ENCODE measurements at places on chromosomes 13 and 19.
A peak's percentile ranks its signal among the peaks of the same experiment; 100 is the strongest.

GRCh38 chr13:99859178-99860177, 112.1 kb downstream of the ZIC5 start:
- no peak for DNase-seq

GRCh38 chr13:28558567-28558966, 63.6 kb upstream of the FLT1 start:
- no peak for DNase-seq

- DNase-seq = no peak
Measured at GRCh38 chr13:26600343-26600742, 42.9 kb downstream of the WASF3 start.

DNA sequence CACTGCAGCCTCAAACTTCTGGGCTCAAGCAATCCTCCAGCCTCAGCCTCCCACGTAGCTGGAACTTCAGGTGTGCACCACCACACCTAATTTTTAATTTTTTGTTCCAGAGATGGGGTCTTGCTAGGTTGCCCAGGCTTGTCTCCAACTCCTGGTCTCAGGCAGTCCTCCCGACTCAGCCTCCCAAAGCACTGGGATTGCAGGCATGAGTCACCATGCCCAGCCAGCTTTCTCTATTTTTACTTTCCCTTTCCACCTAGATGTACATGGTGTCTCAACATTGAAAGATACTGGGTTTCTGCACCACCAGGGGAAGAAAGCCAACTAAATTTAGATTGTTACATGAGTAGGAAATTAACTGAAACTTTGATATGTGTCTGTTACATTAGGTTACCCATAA, 13.8 kb upstream of the ZNF846 start:
- DNase-seq = no peak

DNA sequence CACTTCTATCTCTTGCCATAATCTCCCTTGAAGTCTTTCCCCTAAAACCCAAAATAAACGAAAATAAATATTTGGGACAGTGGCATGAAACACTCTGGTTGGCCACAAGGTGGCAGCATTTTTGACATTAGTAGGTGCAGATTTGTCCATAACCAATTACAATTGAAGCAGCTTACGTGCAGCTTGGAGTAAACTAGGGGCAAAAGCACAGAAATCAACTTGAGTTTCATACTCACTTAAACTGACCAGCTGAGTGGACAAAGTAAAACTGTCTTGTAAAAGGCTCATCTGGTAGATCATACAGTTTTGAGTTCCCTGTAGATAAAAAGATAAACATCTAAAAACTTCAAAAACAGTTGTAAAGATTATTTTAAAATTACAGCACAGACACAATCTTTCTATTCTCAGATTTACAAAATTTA, 18.8 kb downstream of the PDCD5 start:
- peak; percentile 71 for DNase-seq

DNA sequence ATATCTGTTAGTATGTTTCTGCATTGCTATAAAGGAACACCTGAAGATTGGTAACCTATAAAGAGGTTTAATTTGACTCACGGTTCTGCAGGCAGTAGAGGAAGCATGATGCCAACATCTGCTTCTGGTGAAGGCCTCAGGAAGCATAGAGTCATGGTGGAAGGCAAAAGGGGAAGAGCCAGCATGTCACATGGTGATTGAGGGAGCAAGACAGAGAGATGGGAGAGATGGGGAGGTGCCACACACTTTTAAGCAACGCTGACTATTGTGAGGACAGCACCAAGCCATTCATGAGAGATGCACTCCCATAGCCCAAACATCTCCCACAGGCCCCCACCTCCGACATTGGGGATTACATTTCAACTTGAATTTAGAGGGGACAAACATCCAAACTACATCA, 32.8 kb downstream of the COG6 start:
- DNase-seq = no peak

GRCh38 chr13:93280688-93281087, 54.1 kb downstream of the GPC6 start:
- no peak for DNase-seq

All from astrocyte of the spinal cord (primary cell).